ENCODE measurements at places on chromosomes 3 and 15.

- DNase-seq: no peak
Measured at GRCh38 chr3:139524841-139525636, 14.5 kb downstream of the RBP1 start.

GRCh38 chr3:157535667-157536066 is 32.5 kb upstream of the VEPH1 start:
- DNase-seq: no peak

DNA sequence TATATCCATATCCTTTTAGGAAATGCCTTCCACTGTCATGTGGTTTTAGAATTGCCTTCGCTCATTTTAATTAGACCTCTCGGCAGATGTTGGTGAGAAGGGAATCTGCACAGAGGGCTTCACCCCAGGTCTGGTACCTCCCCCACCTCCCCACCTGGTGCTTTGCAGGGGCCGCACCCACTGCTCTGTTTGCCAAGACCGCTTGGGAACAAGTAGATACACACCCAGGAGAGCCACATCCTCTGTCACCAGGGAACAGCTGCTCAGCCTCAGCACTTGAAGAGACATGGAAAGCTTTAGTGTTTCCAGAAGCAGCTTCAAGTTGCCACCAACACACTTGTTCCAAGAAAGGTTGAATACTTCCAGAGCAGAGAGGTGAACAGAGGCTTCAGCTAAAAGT is 21.8 kb downstream of the LRRC31 start:
- no peak for DNase-seq

GRCh38 chr3:41502023-41502422 is 302.7 kb downstream of the CTNNB1 start:
- no peak for DNase-seq

GRCh38 chr3:32821686-32822296 is 4.0 kb downstream of the TRIM71 start:
- DNase-seq: no peak

DNA sequence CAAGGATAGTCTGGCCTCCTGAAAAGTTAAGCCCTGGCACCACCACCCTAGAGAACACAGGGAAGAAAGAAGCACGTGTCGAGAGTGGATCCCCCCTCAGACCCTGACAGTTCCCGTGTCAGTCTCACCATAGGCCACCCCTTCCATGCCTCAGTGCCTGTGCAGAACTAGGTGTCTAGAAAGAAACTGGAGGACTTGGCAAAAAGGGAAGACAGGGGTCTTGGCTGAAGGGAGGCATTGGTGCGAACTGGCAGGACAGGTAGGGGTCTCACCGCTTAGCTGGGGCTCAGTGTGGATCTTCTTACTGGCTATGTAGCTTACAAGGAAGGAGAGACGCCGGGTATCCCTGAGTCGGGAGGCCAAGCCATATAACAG is 518 bp downstream of the QARS1 start:
- no peak for DNase-seq

- no peak for DNase-seq
Measured at GRCh38 chr3:152496286-152496685, 227.6 kb downstream of the MBNL1 start.

GRCh38 chr3:42182555-42182954 is 83.4 kb downstream of the CCK start:
- no peak for DNase-seq

Data from foreskin fibroblast (primary cell).